ENCODE measurements at places on chromosomes 1 and 21. TPM values are rescaled to one million over a fixed set of nuclear protein-coding genes. Genes with fewer than 3 reads are reported as not detected.

PGBD2 gene
- total RNA-seq: 5.5 TPM

SPRR4 gene
- not detected for total RNA-seq

SLC2A5 gene
- total RNA-seq: not detected

INAVA gene
- total RNA-seq: not detected

OR2AK2 gene
- not detected for total RNA-seq

OR6N1 gene
- not detected for total RNA-seq

SETSIP gene
- 0.36 TPM for total RNA-seq

GPA33 gene
- not detected for total RNA-seq

FLVCR1 gene
- total RNA-seq: 10.1 TPM

ARL8A gene
- 22.5 TPM for total RNA-seq

PLPP3 gene
- total RNA-seq: 34.4 TPM

CDK18 gene
- total RNA-seq: 0.13 TPM

KCNE2 gene
- not detected for total RNA-seq

FMN2 gene
- total RNA-seq: not detected

THEM5 gene
- total RNA-seq: not detected

PADI2 gene
- total RNA-seq: not detected

ZNF648 gene
- total RNA-seq: not detected

FOXD2 gene
- total RNA-seq: 0.13 TPM

ESPN gene
- 0.65 TPM for total RNA-seq

VPS45 gene
- 35.4 TPM for total RNA-seq

COL11A1 gene
- total RNA-seq: not detected

TCP10L gene
- not detected for total RNA-seq

UBL4B gene
- not detected for total RNA-seq

USP24 gene
- total RNA-seq: 69.1 TPM

SPRR2A gene
- total RNA-seq: not detected

FCMR gene
- not detected for total RNA-seq

OPTC gene
- total RNA-seq: not detected

S100A8 gene
- total RNA-seq: not detected

FMOD gene
- 0.27 TPM for total RNA-seq

BARHL2 gene
- total RNA-seq: not detected

CD48 gene
- total RNA-seq: not detected
